ENCODE measurements at places on chromosomes 11 and 22.

- DNase-seq = no peak
Measured at GRCh38 chr11:86938203-86938899, 16.8 kb downstream of the FZD4 start.

- no peak for DNase-seq
Measured at GRCh38 chr11:69834811-69835800, 15.9 kb upstream of the FGF3 start.

- DNase-seq = no peak
Measured at GRCh38 chr11:68148071-68148805, 27.1 kb upstream of the CHKA start.

- DNase-seq = no peak
Measured at GRCh38 chr11:129779342-129779741, 36.3 kb upstream of the TMEM45B start.

- no peak for DNase-seq
Measured at GRCh38 chr11:1165256-1166041, 7.7 kb downstream of the MUC5AC start.

- DNase-seq = no peak
Measured at GRCh38 chr11:37571246-37571645, 973.2 kb upstream of the RAG2 start.

GRCh38 chr22:42236848-42237247 lies 33.6 kb downstream of the TCF20 start:
- no peak for DNase-seq

- no peak for DNase-seq
Measured at GRCh38 chr11:26761361-26761809, 39.5 kb upstream of the SLC5A12 start.

- no peak for DNase-seq
Measured at GRCh38 chr11:63910675-63911074, 6.3 kb downstream of the RCOR2 start.

GRCh38 chr11:124080327-124081001 lies 34.8 kb upstream of the VWA5A start:
- no peak for DNase-seq

DNA sequence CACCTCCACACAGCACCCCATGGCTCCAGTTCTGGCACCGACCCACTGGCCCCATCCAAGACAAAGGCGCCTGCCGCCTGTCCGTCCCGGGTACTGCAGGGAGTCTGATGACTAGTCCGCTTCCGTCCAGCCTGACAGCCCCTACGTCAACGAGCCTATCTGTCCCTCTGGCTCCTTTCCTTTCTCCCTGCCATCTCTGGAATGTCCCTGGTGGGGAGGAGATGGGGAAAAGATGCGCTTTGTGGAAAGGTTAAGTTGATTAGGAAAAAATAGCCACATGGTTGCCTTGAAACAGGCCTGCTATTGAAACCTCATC lies 10.4 kb downstream of the PDGFB start:
- no peak for DNase-seq
